Tibial nerve (tissue), 4 donors: ENCODE measurements at places on chromosomes 5 and 9.

DNA sequence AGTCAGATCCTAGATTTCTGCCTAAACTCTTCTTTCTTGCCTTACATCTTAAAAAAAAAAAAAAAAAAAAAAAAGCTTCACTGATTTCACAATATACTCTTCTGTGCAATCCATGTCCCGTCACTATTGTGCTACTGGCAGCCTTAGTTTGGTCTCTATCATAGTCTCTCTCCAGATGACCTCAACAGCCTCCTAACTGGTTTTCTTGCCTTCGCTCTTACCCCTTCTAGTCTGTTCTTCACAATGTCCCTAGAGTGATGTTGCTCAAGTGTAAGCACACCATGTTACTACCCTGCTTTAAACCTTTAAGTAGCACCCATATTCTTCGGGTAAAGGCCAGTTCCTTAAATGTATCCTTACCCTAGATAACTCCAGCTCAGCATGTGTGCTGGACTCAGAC is 25.8 kb downstream of the CD180 start:
- DNase-seq: no peak

DNA sequence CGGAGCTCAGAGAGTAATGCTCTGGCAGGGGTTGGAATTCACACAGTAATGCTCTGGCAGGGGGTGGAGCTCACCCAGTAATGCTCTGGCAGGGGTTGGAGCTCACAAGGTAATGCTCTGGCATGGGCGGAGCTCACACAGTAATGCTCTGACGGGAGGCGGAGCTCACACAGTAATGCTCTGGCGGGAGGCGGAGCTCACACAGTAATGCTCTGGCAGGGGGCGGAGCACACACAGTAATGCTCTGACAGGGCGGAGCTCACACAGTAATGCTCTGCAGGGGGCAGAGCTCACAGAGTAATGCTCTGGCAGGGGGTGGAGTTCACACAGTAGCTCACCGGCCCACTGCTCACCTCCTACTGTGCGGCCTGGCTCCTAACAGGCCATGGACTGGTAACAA is 47.2 kb upstream of the LPCAT1 start:
- DNase-seq: no peak

DNA sequence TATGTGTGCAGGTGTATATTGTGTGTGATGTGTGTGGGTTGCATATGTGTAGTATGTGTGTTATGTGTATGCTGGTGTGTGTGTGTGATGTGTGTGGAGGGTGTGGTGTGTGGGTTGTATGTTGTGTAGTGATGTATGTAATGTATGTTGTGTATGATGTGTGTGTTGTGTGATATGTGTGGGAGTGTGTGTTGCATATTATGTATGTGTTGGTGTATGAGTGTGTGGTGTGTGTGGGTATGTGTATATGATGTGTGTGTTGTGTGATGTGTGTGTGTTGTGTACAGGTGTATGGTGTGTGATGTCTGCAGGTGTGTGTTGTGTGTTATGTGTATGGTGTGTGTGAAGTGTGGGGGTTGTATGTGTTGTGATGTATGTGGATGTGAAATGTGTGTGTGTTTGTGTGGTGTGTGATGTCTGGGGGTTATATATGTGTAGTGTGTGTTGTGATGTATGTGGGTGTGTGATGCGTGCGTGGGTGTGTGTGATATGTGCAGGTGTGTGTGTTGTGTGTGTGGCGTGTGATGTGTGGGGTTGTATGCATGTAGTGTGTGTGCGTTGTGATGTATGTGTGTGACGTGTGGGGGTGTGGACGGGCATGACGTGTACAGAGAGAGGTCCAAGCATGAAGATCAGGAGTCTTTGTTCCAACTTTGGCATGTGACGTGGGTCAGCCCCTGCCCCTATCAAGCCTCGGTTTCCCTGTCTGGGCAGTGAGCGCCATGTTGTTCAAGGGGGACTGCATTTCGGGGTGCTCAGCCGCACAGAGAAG is 8.5 kb upstream of the CRB2 start:
- DNase-seq: no peak

DNA sequence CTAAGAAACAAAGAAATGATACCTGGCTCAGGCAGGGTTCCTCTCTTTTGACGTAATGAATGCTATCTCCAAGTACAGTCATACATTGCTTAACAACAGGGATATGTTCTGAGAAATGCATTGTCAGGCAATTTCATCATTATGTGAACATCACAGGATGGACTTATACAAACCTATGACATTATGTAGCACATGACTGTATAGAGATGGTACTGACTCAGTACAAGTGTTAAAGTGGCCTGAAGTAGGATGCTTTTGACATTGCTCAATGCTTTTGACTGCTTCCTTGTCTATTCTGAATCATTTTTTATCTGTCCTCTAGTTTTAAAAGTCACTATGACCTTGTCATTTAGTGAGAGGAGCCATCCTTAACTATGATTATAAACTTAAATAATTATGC is 147.6 kb downstream of the NR2F1-AS1 start:
- DNase-seq: no peak

DNA sequence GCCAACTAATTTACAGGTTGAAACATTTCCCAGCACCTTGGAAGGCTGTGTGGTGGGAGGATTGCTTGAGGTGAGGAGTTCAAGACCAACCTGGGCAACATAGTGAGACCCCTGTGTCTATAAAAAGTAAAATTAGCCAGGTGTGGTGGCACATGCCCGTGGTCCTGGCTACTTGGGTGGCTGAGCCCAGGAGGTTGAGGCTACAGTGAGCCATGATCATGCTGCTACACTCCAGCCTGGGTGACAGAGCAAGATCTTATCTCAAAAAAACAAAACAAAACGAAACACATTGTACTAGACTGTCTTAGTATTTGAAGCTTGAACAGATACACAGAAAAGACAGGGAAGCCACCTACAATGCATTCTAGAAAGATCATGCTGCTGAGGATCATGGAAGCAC is 2.8 kb upstream of the HSDL2 start:
- DNase-seq: no peak

DNA sequence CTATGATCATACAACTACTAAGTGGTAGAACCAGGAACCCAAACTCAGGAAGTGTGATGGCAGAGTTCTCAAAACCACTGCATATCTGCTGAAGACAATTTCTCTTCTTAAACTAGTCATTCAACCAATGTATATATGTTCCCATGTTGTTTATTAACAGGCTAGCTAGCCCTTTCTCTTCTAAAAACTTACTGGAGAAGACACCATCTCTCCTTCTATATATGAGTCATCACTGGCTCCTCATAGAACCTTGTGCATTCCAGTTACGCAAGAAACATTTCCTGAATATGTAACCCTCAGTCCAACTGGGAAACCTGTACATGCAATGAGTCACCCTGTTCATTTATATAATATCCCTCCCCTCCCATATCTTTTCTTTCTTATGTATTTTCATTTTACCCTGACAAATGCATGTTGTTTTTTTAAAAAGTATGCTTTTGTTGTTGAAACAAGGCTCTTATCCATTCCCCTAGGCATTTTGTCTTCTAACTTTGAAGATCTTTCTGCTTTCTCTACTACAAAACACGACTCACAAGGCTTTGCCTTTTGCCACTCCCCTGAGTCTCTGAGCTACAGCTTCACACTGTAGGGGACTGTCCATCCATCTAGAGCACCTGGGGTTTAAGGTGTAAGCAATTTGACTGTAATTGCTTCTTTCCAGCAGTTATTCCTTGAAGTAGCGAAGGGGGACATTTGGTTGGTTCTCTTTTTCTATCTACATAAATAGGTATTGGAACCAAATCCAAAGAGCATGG is 119.5 kb downstream of the ANXA1 start:
- DNase-seq: no peak

GRCh38 chr5:54829102-54829501 is 156.3 kb downstream of the ESM1 start:
- no peak for DNase-seq

- no peak for DNase-seq
Observed at GRCh38 chr9:31084350-31084749, 1300.1 kb upstream of the ACO1 start.

GRCh38 chr5:62828742-62829603 is 250.4 kb downstream of the LRRC70 start:
- DNase-seq: no peak

DNA sequence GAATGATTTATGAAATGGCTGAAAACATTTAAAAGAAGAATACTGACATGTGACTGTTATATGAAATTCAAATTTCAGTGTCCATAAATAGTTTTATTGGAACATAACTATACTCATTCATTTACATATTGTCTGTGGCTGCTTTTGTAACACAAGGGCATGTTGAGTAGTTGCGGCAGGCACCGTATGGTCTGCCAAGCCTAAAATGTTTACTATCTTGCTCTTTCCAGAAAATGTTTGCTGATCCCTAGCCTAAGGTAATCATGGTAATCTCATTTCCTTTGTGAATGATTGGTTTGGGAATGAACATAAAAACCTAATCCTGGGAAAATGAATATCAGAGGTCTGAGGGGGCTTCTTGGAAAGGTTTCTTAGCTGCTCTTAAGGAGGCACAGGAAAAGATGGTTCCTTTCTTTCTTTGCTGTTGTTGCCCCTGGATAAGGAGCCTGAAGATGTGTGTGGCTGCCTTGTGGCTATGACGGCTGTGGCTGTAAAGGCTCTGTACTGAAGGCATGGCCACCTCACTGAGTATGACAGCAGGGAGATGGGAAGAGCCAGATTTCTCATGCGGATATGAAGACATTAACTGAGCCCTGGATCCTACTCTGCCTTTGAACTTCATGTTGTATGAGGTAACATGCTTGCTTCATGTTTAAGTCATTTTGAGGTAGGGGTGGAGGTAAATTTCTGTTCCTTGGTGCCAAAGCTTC is 419.4 kb upstream of the CLINT1 start:
- DNase-seq: no peak

GRCh38 chr9:22307013-22307711 is 139.5 kb upstream of the DMRTA1 start:
- DNase-seq: no peak

- DNase-seq: no peak
Observed at GRCh38 chr5:79829260-79829659, 139.6 kb downstream of the CMYA5 start.

DNA sequence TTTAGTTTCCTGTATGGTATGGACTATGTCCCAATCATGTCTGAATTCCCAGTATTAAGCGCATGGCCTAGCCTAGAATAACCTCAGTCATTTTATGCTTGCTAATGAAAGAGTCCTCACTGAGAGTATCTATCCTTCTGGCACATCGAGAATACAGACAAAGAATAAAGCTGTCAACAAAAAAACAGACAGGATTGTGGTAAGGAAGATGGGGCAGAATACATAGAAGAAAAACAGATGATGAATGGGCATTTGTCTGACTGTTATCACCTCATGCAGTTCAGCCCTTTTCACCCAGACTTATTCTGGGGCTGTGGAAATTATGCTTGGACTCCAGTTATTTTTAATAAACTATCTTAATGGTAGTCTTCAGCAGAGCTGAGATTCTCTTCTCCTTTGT is 363.8 kb upstream of the TNC start:
- DNase-seq: no peak
